ENCODE measurements at places on chromosomes 11 and 22.

DNA sequence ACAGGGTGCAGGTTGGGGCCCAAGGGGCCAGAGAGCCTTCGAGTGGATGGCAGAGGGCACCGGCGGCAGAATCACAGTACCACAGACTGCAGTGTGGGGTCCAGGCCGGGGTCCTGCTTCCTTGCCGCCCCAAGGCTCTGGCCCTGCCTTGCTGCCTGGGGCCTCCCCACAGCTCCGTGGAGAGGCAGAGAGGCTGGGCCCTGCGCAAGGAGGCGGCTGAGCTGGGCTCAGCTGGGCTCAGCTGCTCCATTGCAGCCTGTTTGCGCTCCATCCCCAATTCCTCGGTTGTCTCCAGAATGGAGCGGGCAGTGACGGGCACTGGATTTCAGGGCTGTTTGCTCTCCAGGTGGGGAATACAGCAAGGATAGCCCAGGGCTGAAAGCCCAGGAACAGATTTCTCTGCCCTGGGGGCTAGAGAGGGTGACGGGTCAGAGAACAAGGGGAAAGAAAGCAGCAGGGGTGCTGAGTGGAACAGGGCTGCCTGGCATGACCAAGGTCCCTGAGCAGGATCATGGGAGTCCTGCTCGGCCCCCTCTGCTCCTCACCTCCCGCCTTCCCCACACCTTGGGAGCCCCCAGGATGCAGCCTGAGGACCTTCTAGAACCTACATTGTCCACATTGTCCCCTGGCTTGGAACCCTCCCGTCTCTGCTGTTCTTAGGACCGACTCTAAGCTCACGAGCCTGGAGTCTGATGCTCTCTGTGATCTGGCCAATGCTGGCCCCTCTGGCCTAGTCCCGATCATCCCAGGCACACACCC, 18.9 kb downstream of the MRGPRG start:
- no peak for DNase-seq

GRCh38 chr11:73940801-73941570, 9.8 kb upstream of the DNAJB13 start:
- DNase-seq, result no peak

DNA sequence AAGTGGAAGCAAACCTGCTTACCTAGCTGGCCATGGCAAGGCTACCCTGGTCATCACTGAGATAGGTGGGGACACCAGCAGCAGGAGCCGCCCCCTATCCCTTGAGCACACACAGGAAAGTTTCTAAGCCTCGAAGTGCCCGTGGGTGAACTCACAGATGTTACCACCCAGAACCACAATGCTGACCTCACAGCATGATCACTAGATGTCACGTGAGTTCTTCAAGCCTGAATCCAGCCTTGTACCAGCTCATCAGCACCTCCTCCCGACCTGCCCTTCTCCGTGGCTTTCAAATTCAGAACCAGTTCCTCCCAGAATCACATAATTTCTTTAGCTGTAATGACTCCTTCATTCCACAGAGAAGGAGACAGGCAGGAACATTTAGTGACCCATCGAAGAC, 24.7 kb upstream of the TIMP3 start:
- DNase-seq, result no peak

- DNase-seq, result no peak
These were observed 46.6 kb upstream of the VPREB1 start for GRCh38 chr22:22197993-22198402.

- DNase-seq, result no peak
These were observed 5.1 kb upstream of the FAM83F start for GRCh38 chr22:39989633-39990032.

DNA sequence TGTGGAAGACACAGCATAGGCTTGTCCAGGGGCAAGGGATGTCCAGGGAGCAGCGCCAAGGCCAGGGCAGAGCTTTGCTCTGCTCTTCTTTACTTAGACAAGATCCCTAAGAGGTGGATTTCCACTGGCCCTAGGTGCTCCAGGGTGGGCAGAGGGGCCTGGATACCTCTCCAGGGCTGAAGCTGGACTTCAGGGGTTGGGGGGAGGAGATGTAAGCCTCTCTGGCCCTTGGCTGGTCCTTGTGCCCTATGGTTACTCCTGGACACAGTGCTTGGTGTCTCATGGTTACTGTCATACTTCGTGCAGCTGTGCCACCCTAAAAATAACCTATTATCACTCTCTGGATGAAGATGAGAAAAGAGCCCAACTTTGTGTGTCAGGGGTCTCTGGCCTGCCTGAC, 12.9 kb upstream of the KCNJ11 start:
- no peak for DNase-seq

GRCh38 chr11:113189909-113190667, 124.3 kb upstream of the TTC12 start:
- no peak for DNase-seq

- no peak for DNase-seq
These were observed 8.7 kb downstream of the OR52A5 start for GRCh38 chr11:5129457-5129877.

- DNase-seq, result no peak
These were observed 18.1 kb downstream of the MRGPRG start for GRCh38 chr11:3200388-3201111.

DNA sequence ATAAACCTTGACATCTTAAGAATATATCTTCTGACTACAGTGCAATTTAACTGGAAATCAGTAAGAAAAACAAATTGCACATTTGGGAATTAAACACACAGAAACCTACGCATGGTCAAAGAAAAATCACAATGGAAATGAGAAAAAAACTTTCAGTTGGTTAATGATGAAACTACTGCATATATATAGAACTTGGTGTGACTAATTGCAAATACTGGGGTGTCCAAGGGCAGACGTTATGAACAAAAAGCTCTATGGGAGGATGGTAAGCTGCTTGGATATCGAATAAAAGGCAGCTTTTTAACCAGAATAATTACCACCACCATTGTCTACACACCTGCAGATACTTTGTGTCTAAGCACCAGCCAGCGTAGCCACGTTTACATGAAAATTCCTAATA, 791 bp downstream of the GDPD4 start:
- no peak for DNase-seq
